Left ventricle myocardium inferior (tissue), 1 donor: ENCODE measurements at places on chromosomes 2 and 18. TPM values are rescaled to one million over a fixed set of nuclear protein-coding genes. Genes with fewer than 3 reads are reported as not detected.

Gene G6PC2
- not detected for total RNA-seq

Gene HOXD13
- not detected for total RNA-seq

- no peak overlapping the region for H3K27ac ChIP-seq
- H3K36me3 ChIP-seq, result no peaks in the 10 kb centered on the region
- no peak for DNase-seq
- H3K4me1 ChIP-seq, result no peaks in the 10 kb centered on the region
- H3K4me3 ChIP-seq, result no peak overlapping the region
- no peaks in the 10 kb centered on the region for H3K27me3 ChIP-seq
These were observed 65.3 kb downstream of the CXCR4 start for GRCh38 chr2:136052369-136053362.

DNA sequence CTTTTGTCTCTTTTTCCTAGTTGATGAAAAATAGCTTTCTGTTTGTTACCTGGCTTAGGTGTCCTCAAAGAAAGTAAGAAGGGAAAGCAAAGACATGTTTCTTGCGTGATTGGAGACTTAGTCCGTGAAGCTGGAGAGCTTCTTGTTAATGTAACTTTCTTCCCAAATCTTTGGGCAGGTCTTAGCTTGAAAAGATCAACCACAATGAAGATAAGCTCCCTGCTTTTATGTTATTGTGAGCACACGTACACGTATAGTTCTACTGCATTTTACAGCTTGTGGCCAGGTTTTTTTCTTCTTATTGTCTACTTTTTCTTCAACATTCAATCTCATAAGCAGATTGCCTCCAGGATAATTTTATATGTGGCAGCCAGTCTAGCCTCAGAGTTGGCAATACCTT lies 99.8 kb downstream of the DIS3L2 start:
- H3K4me3 ChIP-seq, result no peak overlapping the region
- H3K4me1 ChIP-seq, result no peaks in the 10 kb centered on the region
- no peaks in the 10 kb centered on the region for H3K27me3 ChIP-seq
- no peaks in the 10 kb centered on the region for H3K36me3 ChIP-seq
- DNase-seq, result no peak

DNA sequence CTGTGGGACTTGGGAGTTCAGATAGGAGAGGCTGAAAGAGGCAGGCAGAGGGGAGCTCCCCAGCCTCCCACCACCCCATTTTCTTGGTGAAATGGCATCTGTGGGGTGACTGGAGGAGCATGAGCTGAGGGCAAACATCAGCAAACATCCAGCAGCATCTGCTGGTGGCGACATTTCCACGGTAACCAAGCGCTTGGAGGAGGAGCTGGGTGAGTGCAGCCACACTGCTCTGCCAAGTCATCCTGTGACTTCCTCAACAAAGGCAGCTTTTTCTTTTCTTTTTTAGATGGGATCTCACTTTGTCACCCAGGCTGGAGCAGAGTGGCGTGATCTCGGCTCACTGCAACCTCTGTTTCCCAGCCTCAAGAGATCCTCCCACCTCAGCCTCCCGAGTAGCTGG lies 5.6 kb downstream of the TXNL4A start:
- H3K36me3 ChIP-seq, result peaks cover 6% of the 10 kb centered on the region
- no peak overlapping the region for H3K27ac ChIP-seq
- DNase-seq, result no peak
- H3K4me3 ChIP-seq, result no peak overlapping the region

DNA sequence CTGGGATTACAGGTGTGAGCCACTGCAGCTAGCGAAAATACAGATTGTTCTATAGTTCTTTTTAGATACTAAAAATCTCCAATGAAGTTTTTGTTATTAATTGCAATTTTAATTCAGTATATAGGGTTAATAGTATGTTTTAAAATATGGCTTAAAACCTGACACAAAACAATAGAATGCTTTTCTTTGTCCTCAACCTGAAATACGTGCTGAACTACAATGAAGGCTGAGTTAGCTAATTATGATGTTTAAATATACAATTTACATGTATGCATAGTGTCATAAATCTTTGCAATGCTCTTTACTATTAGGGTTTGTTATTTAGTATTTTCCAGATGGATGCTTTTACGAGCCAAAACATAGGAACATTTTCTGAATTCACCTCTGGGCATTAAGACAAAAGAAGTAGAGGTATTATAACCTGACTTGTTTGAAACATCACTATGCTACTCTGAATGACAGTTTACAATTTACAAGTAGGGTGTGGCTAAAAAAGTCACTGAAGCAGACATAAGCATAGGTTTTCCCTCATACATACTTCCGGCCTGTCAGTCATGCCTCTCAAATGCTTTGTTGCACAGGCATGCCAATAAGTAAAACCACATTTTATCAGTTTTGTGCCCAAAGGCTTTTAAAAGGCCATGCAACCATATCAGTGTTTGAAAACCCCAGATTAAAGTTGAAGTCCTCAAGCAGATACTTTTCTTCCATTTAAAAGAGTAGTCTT lies 168.3 kb downstream of the OTX1 start:
- H3K27me3 ChIP-seq, result no peaks in the 10 kb centered on the region
- H3K36me3 ChIP-seq, result no peaks in the 10 kb centered on the region
- no peak overlapping the region for H3K27ac ChIP-seq
- no peaks in the 10 kb centered on the region for H3K4me1 ChIP-seq
- no peak overlapping the region for H3K4me3 ChIP-seq
- no peak for DNase-seq

DNA sequence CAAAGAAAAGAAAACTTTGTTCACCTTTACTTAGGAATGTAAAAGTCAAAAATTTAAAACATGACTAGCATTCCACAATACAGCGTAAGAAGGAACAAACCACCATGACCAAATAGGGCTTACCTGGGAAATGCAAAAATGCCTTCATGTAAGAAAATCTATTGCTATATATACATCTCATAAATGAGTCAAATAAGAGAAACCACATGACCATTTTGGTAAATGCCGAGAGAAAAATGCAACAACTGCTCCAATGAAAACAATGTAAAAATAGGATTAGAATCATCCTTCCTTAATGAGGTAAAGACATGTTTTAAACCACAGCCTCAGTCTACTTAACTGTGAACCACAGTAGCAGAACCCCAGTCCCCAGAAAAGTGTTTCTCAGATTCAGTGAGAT lies 49.4 kb downstream of the TGOLN2 start:
- no peaks in the 10 kb centered on the region for H3K27me3 ChIP-seq
- peak overlapping the region; percentile 45 for H3K4me3 ChIP-seq
- no peak for DNase-seq
- H3K36me3 ChIP-seq, result no peaks in the 10 kb centered on the region
- peaks cover 55% of the 10 kb centered on the region for H3K4me1 ChIP-seq

DNA sequence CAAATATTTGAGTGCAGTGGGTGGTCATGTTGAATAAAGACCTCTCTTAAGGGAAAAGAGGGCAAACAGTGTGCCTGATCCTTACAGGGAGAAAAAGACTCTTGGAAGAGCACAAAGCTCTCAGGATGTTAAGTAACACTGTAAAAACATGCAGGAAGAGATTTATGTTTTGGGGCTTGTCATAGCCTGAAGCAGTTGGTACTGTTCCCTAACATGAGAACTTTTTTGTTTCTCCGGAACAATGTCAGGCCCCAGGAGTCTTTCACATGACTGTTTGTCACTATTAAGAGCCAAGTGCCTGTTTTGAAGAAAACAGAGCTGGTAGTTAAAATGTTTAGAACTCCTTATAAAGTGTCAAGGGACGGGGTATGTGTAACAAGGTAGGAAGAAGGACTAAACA lies 83.7 kb upstream of the B3GNT2 start:
- H3K27me3 ChIP-seq, result no peaks in the 10 kb centered on the region
- no peak for DNase-seq
